ENCODE measurements at places on chromosomes 11 and 22.

- DNase-seq = no peak
Observed at GRCh38 chr22:32106930-32107329, 52.2 kb downstream of the C22orf42 start.

GRCh38 chr11:35218956-35219355 lies 80.0 kb downstream of the CD44 start:
- DNase-seq = no peak

DNA sequence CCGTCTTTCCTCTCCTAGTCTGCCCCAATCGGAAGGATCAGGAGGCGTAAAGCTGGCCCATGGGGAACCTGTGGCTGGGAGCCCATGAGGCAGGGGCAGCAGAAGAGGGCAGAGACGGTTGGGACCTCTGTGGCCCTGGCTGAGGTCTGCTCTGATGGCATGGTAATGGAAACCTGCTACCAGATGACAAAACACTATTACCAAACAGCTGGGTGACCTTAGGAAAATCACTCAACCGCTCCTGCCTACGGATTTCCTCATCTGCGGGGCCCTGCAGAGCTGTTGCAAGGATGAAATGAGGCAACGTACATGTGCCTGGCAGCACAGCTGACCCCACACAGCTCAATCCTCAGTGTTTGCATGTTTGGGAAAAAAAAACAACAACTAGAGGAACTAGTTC lies 4.6 kb downstream of the AP5B1 start:
- no peak for DNase-seq

DNA sequence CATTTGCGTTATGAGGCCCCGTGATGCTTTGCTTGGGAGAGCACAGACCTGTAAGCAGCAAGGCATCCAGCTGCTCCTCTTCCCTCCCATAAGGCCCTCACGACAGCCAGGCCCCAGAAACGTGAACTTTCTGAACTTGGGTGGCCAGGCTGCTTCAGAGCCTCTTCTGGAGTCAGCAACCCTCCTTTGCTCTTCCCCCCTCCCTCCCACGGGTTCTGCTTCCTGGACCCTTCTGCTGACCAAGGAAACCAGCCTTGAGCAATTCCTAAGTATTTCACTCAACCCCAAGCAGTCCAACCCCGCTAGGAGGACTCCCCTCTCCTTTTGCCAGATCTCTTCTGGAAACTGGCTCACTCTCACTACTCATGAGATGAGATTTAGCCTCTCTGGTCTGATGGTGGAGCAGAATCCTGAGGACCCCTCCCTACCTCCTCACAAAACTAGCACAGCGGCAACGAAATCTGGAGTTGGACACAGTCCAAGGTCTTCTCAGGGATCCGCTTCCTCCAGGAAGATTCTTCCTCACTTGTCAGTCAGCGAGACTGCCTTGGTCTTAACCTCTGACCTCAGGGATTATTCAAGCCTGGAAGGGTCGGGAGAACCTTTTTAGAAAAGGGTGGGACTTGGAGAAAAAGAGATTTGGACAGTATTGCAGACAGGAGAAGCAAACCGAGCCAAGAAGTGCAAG lies 86.2 kb downstream of the UBASH3B start:
- DNase-seq = no peak

GRCh38 chr11:64492561-64492960 lies 98.5 kb upstream of the SLC22A12 start:
- DNase-seq = no peak

DNA sequence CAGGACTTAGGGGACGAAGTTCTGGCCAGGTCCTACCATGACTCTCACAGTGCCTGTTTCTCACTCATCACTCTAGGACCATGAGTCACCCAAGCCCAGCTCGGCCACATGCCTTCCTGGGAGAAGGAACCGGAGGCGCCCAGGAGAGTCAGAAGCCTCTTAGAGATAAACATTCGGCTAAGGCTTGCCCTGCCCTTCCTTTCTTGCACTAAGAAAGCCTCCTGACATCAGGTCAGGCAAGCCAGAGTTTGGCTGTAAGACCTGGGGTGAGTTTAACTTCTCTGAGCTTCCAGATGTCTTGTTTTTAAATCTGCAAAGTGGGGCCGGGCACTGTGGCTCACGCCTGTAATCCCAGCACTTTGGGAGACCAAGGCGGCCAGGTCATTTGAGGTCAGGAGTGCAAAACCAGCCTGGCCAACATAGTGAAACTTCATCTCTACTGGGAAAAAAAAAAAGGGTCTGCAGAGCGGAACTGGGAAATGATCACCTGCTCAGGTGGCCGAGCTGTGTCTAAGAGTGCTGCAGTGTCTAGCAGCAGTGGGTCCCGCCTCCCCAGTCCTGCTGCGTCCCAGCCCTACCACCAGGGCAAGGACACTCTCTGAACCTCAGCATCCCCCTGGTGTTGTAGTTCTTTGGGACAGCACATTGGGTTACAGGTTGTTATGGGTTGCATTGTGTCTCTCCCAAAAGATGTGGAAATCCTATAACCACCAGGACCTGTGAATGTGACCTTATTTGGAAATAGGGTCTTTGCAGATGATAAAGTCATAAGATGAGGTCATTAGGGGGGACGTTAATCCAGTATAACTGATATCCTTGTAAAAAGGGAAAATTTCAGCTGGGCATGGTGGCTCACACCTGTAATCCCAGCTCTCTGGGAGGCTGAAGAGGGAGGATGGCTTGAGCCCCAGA lies 1.8 kb upstream of the CARS1 start:
- no peak for DNase-seq

GRCh38 chr11:103877221-103877620 lies 159.2 kb upstream of the DDI1 start:
- DNase-seq = no peak

DNA sequence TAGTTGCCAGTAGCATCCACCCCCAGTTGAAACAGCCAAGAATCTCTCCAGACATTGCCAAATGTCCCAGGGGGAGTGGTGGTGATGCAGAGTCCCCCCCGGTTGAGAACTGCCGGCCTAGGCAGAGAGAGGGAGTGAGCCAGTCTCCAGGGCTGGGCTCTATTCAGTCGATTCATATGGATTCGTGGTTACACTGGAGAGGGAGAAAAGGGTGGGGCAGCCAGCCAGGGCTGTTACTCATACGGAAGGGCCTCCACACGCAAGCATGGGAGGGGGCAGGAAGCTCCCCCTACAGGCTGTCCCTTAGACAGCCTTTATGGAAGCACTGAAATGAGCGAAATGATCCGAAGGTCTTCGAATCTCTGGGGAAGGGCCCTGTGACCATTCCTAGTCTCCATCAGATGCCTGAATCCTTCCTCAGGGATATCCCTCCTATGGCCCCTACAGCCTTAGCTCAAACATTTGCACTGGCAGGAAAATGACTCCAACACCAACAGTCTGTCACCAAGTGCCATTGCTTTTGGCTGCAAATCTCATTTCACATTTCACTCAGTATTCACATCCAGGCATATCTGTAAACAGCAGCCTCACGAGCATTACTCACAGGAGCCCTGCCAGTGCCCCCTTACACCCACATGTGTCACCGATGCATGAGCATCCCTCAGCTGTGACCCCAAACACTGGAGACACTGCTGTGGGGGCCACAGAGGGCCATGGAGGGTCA lies 18.4 kb upstream of the TLCD5 start:
- DNase-seq = no peak

GRCh38 chr22:25709758-25710157 lies 32.2 kb upstream of the MYO18B start:
- no peak for DNase-seq

GRCh38 chr11:129048911-129049310 lies 106.2 kb upstream of the TP53AIP1 start:
- no peak for DNase-seq

- DNase-seq = no peak
Observed at GRCh38 chr11:41404109-41404508, 55.3 kb downstream of the LRRC4C start.
